ENCODE measurements at places on chromosomes 3 and 15.

GRCh38 chr3:6155650-6156338, 705.1 kb upstream of the GRM7 start:
- no peak for DNase-seq

DNA sequence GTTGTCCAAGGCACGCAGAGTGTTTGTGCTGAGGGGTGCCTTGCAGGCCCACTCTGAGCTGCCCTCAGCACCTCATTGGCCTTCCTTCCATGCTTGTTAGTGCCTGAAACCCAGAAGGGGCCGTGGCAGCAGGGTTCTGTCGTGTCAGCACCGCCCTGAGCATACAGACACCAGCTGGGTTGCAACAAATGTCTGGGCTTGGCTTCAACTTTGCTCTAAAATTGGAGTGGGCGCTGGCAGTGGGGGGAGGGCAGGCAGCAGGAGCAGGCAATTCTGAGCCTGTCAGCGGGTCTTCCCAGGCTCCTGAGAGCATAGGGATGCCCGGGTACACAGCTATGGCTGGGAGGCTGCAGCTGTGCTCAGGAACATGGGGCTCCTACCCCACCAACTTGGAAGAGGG, 464.3 kb downstream of the EPHA3 start:
- DNase-seq, result no peak

DNA sequence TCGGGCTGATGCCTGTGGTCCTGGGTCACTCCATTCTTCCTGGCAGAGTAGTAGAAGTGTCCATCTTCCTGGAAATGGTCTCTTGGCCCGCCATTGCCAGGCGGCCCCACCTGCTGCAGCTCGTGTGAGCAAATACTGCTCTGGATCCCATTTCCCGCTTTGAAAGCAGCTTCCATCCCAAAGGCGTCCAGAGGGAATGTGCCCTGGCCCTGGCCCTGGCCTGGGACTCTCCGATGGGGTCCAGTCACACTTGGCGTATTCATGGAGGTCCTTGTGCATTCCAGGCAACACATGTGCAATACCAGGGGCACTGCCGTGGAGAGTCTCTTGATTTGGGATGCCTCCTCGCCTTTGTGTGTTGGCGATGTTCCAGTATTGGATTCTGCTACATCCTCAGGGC, 111.1 kb downstream of the SNRPN start:
- no peak for DNase-seq

DNA sequence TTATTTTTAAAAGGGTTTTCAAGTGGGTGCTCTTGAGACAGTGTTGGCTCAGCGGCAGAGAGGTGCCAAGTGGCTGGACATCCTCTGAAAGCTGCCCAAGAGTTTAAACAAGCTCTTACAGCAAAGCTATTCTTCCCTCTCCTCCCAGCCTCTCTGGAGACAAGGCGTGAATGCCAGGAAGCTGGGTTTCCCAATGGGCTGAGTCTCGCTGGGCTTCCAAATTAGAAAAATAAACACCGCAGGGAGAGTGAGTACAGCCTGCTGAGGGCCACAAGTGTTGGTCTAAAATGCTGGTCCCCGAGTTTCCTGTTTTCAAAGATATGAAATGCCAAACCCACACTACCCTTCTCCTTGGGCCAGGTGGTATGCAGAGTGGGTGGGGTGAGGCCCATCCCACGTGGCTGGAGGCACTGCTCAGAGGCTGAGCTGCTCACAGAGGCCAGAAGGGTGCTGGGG, 36.4 kb downstream of the ZDHHC3 start:
- peak; percentile 69 for DNase-seq

DNA sequence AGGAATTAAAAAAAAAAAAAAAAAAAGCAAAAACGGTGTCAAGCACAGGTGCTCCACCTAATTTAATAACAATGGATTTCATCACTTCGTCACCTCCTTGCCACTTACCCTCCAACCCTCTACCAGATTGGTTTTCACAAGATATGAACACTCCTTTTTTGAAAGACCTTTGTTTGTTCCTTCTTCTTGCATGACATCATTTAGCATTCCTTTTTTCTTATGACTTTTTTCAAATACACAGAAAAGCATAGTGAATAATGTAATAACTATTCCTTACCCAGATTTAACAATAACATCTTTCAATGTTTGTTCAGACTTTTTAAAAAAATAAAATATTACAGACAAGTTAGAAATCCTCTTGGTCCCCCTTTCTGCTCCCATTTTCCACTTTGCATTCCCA, 16.3 kb downstream of the COL6A6 start:
- no peak for DNase-seq

DNA sequence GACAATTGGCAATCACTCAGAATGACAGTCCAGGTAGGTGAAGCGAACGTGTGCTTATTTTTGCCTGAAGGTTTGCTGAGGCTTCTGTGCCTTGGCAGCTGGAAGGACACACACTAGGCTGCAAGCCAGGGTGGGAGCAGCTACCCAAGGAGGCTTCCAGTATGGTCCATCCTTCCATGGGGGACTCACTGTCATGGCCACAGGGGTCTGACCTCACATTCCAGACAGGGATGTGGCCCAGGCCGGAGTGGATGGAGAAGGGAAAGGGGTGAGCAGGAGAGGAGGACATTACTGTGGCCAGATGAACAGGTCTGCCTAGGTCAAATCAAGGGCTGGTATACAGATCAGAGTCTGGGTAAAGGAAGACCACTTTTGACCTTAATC, 247.7 kb downstream of the ADAMTS17 start:
- no peak for DNase-seq

DNA sequence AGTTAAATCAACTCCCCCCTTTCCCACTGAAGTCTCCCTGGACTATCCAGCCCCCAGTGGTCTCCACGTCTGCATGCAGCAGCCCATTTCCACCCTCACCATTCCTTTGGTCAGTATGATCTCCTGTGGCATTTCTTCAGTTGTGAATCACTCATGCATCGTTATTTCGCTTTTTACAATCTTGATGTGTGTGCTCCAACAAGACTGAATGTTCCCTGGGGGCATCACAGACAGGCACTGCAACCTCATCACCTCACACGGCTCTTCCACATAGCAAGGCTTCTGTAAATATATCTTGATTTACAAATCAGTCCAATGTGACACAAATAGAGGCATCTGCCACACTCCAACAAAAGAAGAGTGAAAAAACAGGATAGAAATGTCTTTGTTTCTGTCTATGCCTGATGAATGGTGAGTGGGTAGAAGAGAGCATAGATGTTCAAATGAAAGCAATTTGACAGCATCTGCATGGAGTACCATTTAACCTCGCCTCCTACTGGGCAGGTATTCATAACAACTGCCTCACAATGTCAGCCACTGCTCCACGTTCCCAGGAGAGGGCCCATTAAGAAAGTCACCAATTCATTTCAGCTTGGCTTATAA, 5.2 kb downstream of the HEG1 start:
- DNase-seq, result no peak

DNA sequence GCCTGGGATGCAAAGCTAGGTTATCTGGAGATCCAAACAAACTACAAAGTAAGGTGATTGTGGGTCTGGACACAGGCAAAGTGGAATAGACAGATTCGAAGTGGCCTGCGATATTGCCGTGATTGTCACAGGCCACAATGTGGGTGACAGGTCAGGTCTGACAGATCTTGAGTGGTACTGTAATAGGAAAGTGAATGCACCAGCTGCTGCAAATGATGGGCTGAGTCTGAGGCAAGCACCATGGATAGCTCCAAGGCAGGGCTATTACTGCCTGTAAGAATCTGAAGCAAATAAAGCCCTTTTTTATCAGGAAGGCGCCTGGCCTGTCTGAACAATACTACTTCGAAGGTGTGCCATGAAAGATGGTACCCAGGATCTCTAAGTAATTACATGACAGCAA, 10.0 kb downstream of the ARMC8 start:
- DNase-seq, result peak; percentile 62

- peak; percentile 90 for DNase-seq
Observed at GRCh38 chr15:92930776-92931175, 30.7 kb downstream of the CHD2 start.

- DNase-seq, result peak; percentile 10
Observed at GRCh38 chr3:64053581-64053980, 30.3 kb upstream of the PSMD6 start.

DNA sequence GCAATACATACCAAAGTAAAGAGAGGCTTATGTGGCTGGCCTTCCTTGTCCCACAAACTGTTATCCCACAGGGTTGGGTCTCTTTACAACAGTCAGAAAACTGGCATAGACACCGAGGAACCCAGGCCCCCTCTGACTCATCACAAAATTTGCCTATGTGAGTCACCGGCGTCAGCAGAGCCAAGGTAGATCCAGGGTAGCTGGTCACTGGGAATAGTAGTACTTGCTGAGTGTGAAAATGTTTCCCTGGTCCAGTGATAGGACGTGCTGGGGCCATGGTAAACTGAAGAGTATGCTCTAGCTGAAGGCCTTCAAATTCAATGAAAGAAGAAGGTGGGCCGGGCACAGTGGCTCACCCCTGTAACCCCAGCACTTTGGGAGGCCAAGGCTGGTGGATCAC, 27.1 kb upstream of the SKIL start:
- DNase-seq, result peak; percentile 31

GRCh38 chr3:68854170-68854569, 78.2 kb downstream of the TAFA4 start:
- no peak for DNase-seq

- DNase-seq, result no peak
Observed at GRCh38 chr3:49462222-49462621, 7.8 kb upstream of the DAG1 start.

GRCh38 chr3:10999221-11000107, 6.9 kb downstream of the SLC6A1 start:
- DNase-seq, result no peak

- DNase-seq, result peak; percentile 50
Observed at GRCh38 chr15:35741881-35742280, 195.9 kb upstream of the DPH6 start.

- DNase-seq, result no peak
Observed at GRCh38 chr3:23949784-23950183, 4.7 kb downstream of the NR1D2 start.

GRCh38 chr3:14550181-14550580, 10.0 kb upstream of the GRIP2 start:
- no peak for DNase-seq

GRCh38 chr15:54640873-54641272, 555.9 kb downstream of the RSL24D1 start:
- DNase-seq, result no peak

GRCh38 chr3:53844262-53845102, 1.7 kb downstream of the CHDH start:
- no peak for DNase-seq

DNA sequence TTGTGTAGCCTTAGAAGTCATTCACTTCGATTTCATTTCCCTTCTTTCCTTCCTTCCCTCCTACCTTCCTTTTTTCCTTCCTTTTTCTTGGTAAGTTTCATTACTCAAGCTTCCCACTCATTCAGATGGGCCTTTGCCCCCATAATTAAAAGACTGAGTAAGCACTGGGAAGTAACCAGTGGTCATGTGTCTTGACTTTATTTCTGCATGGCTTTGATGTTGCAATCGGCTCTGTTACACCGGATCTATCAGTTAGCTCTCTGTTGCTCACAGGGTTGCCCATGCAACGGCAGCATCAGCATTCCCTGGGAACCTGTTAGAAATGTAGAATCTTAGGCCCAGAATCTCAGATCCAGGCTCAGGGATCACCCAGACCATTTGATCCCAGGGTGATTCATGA, 25.6 kb upstream of the LARS2 start:
- DNase-seq, result peak; percentile 24

DNA sequence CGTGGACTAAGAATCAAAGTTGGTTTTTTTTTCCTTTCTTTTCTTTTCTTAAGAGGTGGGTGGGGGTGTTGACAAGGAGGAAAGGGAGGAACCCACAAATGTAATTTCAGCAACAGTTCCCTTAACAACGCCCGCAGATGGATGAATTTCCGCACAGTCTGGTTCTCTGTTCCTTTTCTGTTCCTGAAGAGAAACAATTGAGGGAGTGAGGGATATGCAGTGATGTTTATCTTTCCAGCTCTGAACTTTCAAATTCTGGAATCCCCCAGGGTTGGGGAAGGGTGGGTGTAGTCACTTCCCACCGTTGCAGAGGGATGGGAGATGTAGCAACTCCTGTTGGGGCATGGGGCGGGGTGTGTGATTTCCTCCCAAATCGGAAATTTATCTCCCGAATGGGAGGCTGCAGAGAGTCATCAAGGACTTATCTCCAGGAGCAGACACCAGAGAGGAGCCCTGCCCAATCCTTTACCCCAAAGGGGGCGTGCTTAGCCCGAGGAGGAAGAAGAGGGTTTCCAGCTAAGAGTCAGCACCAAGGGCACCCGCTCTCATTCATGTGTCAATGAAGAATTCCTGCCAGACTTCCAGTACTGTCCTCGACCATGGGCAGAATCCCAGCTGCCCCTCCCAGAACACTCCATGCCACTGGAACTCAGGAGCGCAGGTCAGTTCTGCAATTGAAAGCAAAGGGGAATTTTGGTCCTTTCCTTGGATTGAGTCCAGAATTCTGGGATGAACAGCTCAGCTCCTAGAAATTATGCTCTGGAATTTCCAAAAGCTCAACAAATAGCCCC, 35.0 kb upstream of the CFAP161 start:
- no peak for DNase-seq

- no peak for DNase-seq
Observed at GRCh38 chr3:48437812-48438211, 2.1 kb downstream of the CCDC51 start.

DNA sequence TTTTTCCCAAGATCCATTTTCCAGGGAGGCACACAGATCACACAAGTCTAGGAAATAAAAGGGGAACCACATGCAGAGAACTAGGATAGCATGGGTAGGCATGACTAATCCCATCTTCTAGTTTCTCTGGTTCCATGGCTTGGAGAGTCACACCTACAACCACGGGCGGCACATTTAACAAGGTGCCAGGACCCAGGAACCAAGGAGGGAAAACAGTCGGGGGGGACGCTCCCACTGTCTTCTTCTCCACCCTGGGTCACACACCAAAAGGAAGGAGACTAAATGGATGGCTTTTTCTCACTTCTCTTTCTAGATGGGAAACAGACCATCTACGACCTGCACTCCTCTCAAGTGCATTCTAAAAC, 4.6 kb upstream of the SMCO1 start:
- DNase-seq, result no peak

GRCh38 chr15:98413933-98414546, 234.3 kb upstream of the IGF1R start:
- DNase-seq, result no peak

DNA sequence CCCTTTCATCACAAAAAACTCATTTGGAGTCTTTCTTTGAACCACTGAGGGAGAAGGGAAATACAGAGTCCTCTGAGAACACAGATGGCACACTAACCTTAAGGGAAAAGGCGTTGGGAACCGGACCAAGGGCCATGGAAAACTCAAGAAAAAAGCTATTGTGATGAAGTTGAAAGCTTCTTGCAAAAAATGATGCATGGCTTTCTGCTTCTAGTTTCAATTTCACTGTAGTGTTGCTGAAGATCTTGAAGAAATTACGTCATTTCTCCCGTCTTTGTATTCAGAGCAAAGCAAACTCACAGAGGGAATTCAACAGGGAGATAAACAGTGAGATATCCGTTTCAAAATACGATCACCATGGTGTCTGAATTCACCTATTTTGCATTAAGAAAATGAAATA, 642.3 kb upstream of the ADAMTS9 start:
- peak; percentile 73 for DNase-seq

- DNase-seq, result no peak
Observed at GRCh38 chr3:106242781-106243180, 374.0 kb upstream of the CBLB start.

Measured in choroid plexus epithelial cell (primary cell).